Stimulated activated CD8-positive, alpha-beta memory T cell treated with anti-CD3 and anti-CD28 coated beads, Interleukin-2, amount 100 ng/mL, for 48 hours (primary cell): ENCODE measurements at places on chromosomes 3 and 15.

GRCh38 chr15:37359101-37359892 lies 258.9 kb upstream of the MEIS2 start:
- no peak for DNase-seq

DNA sequence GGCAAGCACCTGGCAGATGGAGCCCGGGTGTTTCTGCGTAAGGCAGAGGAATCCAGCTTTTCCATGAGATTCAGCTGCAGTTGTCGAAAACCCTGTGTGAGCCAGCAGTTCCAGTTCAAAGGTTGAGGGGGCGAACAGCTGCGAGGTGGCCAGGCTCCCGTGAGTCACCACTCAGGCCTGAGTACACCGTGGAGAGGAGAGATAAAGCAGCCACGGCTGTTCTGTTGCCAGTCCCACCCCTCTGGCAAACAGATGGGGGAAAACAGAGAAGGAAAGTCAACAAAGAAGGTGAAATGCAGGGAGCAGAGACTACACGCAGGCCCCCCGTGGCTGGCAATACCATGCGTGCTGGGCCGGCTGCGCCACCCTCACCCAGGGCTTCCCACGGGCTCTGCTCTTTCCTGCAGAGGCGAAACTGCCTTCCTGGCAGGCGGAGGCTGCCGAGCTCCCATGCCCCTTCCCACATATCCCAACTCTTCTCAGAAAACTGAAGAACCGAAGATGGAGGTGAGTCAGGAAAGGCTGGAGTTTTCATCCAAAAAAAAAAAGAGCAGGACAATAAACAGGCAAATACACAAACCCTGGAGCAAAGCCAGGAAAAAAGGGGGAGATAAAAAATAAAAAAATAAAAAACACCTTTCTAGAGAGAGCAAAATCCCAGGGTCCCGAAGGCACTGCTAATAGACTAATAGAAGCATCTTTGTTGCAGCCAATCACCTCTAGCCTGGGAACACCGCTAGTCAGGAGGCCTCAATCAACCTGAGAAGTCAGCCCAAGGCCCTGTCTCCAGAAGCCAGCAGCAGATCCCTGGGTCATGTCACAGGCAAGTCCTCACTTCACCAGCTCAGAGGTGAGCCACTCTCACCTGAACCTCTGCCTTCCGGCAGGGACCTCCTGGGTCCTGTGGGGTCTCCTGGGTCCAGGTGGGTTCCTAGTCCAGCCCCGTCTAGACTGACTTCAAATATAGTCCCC lies 37.7 kb downstream of the FAM174B start:
- no peak for DNase-seq

- DNase-seq: no peak
Measured at GRCh38 chr3:130687327-130687726, 59.3 kb downstream of the PIK3R4 start.

GRCh38 chr15:51617886-51618285 lies 4.7 kb downstream of the DMXL2 start:
- no peak for DNase-seq

- no peak for DNase-seq
Measured at GRCh38 chr3:20074226-20075063, 34.2 kb downstream of the KAT2B start.

- DNase-seq: peak; percentile 22
Measured at GRCh38 chr3:57164217-57164656, 916 bp downstream of the IL17RD start.

DNA sequence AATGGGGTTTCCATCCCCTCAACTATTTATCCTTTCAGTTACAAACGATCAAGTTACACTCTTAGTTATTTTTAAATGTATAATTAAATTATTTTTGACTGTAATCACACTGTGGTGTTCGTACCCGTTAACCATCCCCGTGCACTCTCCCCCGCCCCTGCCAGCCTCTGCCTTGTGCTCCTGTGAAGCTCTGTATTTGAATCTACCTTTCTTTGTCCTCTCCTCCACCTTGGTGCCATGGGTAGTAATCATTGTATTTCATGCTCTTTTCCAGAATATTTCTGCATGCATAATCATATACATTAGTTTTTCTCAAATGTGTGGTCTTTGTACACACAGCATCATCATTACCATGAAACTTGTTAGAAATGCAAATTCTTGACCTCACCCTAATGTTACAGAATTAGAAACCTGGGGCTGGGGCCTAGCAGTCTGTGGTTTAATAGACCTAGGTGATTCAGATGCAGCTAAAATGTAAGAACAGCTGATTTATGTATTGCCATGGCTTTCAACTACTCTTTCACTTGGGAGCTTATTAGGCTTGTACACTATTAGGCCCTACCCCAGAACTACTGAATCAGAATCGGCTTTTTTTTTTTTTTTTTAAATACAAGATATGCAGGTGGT lies 91.5 kb downstream of the STT3B start:
- DNase-seq: no peak

- DNase-seq: no peak
Measured at GRCh38 chr15:100553468-100553867, 24.7 kb upstream of the CERS3 start.

GRCh38 chr3:66267031-66267430 lies 46.2 kb downstream of the SLC25A26 start:
- DNase-seq: no peak

- DNase-seq: no peak
Measured at GRCh38 chr15:25665913-25666312, 197.2 kb downstream of the ATP10A start.

GRCh38 chr3:42747581-42747980 lies 25.5 kb downstream of the CCDC13 start:
- DNase-seq: no peak

GRCh38 chr3:88626456-88627120 lies 476.8 kb downstream of the C3orf38 start:
- no peak for DNase-seq

DNA sequence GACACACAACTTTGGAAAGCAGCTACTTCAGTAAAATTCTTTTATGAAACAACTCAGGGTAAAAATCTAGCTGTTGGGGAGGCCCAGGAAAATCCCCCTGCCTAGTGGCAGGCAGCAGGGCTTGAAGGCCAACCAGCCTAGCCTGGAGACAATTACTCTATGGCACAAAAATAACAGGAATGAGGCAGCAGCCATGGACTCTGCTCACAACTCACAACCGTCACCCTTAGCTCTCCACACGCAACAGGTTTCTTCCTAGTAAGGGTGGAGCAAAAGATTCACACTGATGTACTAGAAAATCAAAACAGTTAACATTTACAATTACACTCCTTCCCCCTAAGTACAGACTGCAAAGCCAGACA lies 530 bp upstream of the FBXL22 start:
- DNase-seq: no peak

DNA sequence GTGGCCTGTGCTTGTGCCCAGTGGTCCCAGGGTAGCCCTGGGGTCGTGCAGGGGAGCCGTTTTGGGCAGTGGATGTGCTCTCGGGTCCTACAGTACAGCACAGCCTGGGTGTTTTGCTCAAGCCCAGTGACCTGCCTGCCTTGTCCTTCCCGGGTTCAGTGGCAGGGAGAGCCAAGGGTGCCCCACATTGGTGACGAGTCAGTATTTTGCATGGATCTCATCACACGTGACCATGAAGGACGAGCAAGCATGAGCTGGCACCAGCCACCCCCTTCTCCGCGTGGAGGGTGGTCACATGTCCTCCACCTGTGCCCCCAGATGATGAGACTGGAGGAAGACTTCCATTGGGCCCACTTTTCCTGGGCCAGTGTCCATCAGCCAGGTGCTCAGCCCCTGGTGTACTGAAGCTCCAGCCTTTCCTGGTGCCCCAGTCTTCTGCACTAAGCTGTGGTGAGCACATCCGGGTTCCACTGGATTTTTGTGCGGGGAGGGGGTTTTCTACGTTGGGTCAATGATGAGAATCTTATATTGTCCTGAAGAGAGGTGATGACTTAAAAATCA lies 197.5 kb downstream of the UBE3A start:
- DNase-seq: no peak
